Liver (tissue), 10 donors: ENCODE measurements at places on chromosomes 16 and 17. TPM values are rescaled to one million over a fixed set of nuclear protein-coding genes. Genes with fewer than 3 reads are reported as not detected.

DNA sequence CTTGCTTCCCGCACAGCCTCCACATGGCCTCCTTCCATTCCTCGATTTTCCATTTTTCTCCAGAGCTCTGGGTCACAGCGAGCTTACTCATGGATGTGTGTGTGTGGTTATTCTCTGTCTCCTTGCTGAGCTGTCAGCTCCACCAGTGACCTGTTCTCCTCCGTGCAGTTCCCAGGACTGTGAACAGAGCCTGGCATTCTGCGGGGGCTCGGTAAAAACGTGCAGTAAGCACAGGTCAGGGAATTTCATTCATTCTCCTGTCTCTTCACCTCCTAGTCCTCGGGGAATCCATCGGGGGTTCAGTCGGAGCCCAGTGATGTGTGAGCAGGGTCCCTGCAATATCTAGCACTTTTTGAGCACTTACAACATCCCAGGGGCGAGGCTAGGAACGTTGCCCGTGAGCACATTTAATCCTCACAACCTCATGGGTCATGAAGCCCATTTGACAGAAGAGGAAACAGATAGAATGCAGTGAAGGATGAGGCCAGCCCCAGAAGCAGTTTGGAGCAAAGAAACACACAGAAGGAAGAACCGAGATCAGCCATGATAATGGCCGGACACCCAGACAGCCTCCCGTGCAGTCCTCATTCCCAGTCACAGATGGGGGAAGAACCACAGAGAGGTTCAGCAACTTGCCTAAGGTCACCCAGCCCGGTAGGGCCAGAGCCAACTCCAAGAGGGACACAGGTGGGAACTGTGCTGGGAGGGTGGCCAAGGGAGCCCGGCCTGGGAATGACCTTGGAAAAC is 183.2 kb upstream of the GSE1 start:
- H3K27me3 ChIP-seq = no peaks in the 10 kb centered on the region
- H3K36me3 ChIP-seq = no peaks in the 10 kb centered on the region
- H3K27ac ChIP-seq = no peak overlapping the region
- H3K4me1 ChIP-seq = no peaks in the 10 kb centered on the region

ABHD15 gene
- 5.6 TPM for total RNA-seq

DNA sequence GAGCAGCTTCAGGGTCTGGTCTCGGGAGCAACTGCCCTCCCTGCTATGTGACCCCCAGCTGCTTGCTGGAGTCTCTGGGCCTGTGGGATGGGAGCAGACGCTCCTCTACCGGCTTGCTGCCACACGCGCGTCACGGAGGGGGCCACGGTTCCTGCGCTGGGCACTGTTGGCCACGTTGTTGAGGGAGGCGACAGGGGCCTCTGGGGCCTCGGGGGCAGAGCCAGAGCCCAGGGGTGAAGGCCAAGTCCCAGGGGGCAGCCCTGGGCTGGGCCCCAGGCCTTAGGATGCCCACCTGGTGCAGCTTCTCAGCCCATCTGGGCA is 56.6 kb downstream of the ZFPM1 start:
- H3K27ac ChIP-seq = no peak overlapping the region
- DNase-seq = no peak
- peaks cover 5% of the 10 kb centered on the region for H3K4me1 ChIP-seq

PIPOX gene
- total RNA-seq = 19.3 TPM

- no peak overlapping the region for H3K4me3 ChIP-seq
- no peak overlapping the region for H3K27ac ChIP-seq
- no peaks in the 10 kb centered on the region for H3K36me3 ChIP-seq
- no peaks in the 10 kb centered on the region for H3K27me3 ChIP-seq
- no peak for DNase-seq
These were observed 11.9 kb upstream of the SP6 start for GRCh38 chr17:47862621-47863440.

FBXW10 gene
- total RNA-seq = 0.08 TPM

GRCh38 chr16:65494080-65494479 is 372.2 kb upstream of the CDH11 start:
- H3K4me3 ChIP-seq = no peak overlapping the region
- no peak overlapping the region for H3K27ac ChIP-seq

- DNase-seq = no peak
- H3K27me3 ChIP-seq = no peaks in the 10 kb centered on the region
- H3K4me3 ChIP-seq = no peak overlapping the region
- H3K4me1 ChIP-seq = no peaks in the 10 kb centered on the region
These were observed 520.5 kb downstream of the CDH13 start for GRCh38 chr16:83147244-83147643.

DNA sequence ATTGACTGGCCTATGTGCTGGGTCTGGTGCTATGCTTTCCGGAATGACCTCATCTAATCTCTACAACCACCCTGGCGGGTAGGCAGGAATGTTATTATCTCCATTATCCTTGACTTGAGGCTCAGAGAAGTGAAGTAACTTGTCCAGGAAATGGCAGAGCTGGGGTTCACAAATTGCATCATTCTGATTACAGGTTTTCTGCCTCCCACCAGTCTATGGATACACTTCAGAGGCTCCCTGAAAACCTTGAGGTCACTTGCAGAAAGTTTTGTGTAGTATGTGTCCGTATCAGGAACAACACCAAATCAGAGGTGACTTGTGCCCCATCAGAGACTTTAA is 19.1 kb downstream of the NOD2 start:
- DNase-seq = no peak
- H3K36me3 ChIP-seq = no peaks in the 10 kb centered on the region
- H3K27ac ChIP-seq = no peak overlapping the region
- no peaks in the 10 kb centered on the region for H3K27me3 ChIP-seq
- no peak overlapping the region for H3K4me3 ChIP-seq

TMEM204 gene
- total RNA-seq = 11.7 TPM

DNA sequence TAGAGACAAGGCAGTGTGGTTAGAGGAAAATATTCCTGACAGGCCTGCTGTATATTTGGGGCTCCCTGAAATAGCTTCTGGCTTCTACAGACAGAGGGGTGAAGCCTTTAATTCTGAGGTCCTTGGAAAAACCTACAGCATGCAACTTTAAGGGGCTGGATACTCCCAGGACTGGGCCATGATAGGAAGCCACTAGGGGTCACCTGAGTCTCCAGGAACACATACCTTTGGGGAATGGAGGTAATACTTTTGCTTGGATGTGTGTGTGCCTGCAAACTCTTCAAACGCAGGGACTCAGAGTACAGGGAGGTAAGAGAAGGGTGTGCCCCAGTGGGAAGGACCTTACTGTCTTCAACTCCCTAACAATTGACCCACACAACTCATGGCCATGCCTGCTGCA is 4.1 kb downstream of the ASIC2 start:
- peaks cover 12% of the 10 kb centered on the region for H3K27me3 ChIP-seq
- H3K27ac ChIP-seq = no peak overlapping the region
- no peak overlapping the region for H3K4me3 ChIP-seq
- no peak for DNase-seq

- no peaks in the 10 kb centered on the region for H3K27me3 ChIP-seq
- no peak overlapping the region for H3K27ac ChIP-seq
- H3K4me3 ChIP-seq = no peak overlapping the region
- no peaks in the 10 kb centered on the region for H3K4me1 ChIP-seq
- DNase-seq = no peak
These were observed 408.1 kb downstream of the KCNJ2 start for GRCh38 chr17:70577456-70577855.

- no peaks in the 10 kb centered on the region for H3K36me3 ChIP-seq
- H3K4me1 ChIP-seq = no peaks in the 10 kb centered on the region
- DNase-seq = no peak
- H3K4me3 ChIP-seq = no peak overlapping the region
- H3K27me3 ChIP-seq = peaks cover 2% of the 10 kb centered on the region
- H3K27ac ChIP-seq = no peak overlapping the region
These were observed 389.8 kb downstream of the SEC14L1 start for GRCh38 chr17:77530591-77530990.

DNA sequence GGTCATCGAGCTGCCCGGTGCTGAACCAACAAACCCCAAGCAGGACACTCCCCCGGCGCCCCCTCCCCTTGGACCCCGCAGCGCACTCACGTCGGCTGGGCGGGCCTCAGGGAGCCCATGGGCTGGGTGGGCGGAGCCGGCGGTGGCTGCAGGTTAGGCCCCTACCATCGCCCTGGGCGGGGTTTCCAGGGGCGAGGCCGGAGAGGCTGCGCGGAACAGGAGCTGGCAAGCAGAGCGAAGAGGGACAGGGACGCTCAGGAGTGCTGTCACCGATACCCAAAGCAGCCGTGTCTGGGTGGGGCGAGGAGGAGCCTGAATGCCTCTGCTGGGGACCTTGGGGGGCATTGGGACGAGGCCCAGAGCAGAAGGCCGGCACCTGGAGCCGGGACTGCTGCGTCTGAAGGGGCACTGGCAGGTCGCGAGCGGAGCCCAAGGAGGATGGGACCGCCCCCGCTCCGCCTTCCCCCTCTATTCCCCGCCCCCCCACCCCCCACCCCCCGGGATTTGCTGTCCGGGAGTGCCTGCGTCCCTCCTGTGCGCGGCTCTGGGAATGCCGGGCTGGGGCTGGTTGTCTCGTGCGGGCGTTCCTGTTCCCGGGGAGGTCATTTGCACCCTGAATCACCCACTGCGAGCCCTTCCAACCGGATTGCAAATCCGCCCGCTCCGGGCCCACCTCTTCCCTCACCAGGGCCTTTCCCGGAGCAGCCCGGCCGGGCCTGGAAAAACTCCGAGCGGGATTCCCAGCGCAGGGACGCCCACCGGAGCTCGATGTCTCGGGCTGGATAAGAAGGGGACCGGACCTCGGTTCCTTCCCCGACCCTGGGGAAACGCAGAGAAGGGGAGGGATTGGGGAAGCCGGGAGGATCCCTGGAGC is 902 bp downstream of the ARHGAP27 start:
- H3K4me3 ChIP-seq = peak overlapping the region; percentile 49
- peak; percentile 67 for DNase-seq
- H3K4me1 ChIP-seq = peaks cover 24% of the 10 kb centered on the region
- peaks cover 2% of the 10 kb centered on the region for H3K27me3 ChIP-seq

DNA sequence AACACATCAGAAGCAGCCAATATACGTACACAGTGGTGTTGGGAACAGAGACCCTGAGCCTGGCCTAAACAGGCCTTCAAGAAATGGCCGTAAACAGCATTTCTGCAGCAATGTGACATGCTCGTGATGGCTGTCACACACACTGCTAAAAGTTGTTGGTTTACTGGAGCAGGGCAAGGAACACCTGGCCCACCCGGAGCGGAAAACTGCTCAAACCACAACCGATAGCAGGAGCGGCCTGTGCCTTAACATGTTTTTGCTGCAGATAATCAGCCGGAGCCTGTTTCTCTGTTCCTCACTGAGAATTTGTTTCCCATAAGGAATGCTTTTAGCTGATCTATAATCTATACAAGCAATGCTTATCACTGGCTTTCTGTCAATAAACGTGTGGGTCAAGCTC is 6.0 kb upstream of the DPEP1 start:
- DNase-seq = no peak
- no peak overlapping the region for H3K4me3 ChIP-seq
- H3K4me1 ChIP-seq = no peaks in the 10 kb centered on the region
- H3K27me3 ChIP-seq = no peaks in the 10 kb centered on the region
- no peak overlapping the region for H3K27ac ChIP-seq

SLC16A11 gene
- 3.3 TPM for total RNA-seq

- H3K36me3 ChIP-seq = no peaks in the 10 kb centered on the region
- no peaks in the 10 kb centered on the region for H3K4me1 ChIP-seq
- H3K27me3 ChIP-seq = no peaks in the 10 kb centered on the region
- no peak overlapping the region for H3K4me3 ChIP-seq
- no peak for DNase-seq
- no peak overlapping the region for H3K27ac ChIP-seq
These were observed 5.0 kb upstream of the MYL4 start for GRCh38 chr17:47203984-47204721.

- no peaks in the 10 kb centered on the region for H3K4me1 ChIP-seq
- DNase-seq = peak; percentile 86
- H3K36me3 ChIP-seq = peaks cover 8% of the 10 kb centered on the region
- H3K27me3 ChIP-seq = no peaks in the 10 kb centered on the region
- H3K4me3 ChIP-seq = no peak overlapping the region
These were observed 3.4 kb upstream of the ZNF385C start for GRCh38 chr17:42101513-42102292.

DNA sequence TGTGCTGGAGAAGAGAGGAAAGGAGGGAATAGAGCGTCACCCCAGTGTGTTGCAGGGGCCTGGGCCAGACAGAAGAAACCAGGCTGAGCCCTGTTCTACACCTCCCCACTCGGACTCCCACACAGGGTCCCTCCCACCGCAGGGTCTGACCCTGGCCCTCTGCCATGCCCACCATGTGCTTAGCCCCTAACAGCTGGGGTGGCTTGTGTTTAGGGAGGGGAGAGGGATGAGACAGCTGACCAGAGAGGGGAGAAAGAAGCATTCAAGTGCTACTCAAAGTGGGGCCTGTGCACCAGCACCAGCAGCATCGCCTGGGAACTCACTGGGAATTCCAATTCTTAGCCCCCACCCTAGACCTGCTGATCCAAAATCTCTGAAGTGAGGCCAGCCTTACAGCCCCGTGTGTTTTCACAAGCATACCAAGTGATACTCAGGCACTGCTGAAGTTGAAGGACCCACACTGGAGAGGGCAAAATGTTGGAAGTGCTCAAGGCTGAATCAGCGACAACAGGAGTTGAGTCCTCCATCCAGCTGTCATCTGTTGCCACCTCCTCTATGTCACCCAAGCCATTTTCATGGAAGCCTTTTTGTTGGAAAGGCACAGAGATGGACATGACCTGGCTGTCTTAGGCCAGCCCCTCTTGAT is 47.0 kb downstream of the FZD2 start:
- DNase-seq = no peak
- H3K4me1 ChIP-seq = no peaks in the 10 kb centered on the region
- H3K27me3 ChIP-seq = no peaks in the 10 kb centered on the region
- H3K27ac ChIP-seq = no peak overlapping the region
- no peak overlapping the region for H3K4me3 ChIP-seq

DNA sequence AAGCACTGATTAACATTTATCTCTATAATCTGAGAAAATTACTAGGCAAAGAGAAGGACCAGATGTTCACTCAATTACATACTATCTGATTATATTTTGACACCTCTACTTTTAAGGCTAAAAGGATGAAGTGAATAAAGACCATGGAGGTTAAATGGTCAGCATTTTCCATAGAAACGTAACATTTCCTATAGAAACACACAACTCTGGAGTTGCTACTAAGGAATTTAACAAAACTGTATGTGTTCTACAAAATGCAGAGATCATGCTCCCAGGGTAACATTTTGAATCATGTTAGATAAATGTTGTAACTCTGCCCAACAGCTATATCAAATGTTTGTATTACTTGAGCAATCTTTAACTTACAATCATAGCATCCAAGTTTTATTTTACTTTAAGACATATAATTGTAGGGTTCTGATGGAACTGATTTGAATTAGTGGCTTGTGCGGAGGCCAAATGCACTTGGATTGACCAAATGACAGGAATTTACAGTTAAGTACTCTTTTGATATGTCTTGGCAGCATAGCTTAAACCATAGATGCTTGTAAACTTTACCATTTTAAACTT is 97.7 kb downstream of the RPGRIP1L start:
- DNase-seq = no peak
- H3K27me3 ChIP-seq = no peaks in the 10 kb centered on the region
- no peaks in the 10 kb centered on the region for H3K4me1 ChIP-seq
- no peak overlapping the region for H3K27ac ChIP-seq
- no peaks in the 10 kb centered on the region for H3K36me3 ChIP-seq
- no peak overlapping the region for H3K4me3 ChIP-seq

LDHD gene
- 84.1 TPM for total RNA-seq

- H3K27ac ChIP-seq = no peak overlapping the region
- no peak for DNase-seq
- no peaks in the 10 kb centered on the region for H3K27me3 ChIP-seq
- no peaks in the 10 kb centered on the region for H3K4me1 ChIP-seq
- H3K36me3 ChIP-seq = no peaks in the 10 kb centered on the region
These were observed 53.1 kb upstream of the BCO1 start for GRCh38 chr16:81185416-81185815.

IGF2BP1 gene
- total RNA-seq = not detected
